ENCODE measurements at places on chromosomes 2 and 18.

GRCh38 chr2:24915796-24916195 lies 4.2 kb downstream of the ADCY3 start:
- DNase-seq, result no peak

DNA sequence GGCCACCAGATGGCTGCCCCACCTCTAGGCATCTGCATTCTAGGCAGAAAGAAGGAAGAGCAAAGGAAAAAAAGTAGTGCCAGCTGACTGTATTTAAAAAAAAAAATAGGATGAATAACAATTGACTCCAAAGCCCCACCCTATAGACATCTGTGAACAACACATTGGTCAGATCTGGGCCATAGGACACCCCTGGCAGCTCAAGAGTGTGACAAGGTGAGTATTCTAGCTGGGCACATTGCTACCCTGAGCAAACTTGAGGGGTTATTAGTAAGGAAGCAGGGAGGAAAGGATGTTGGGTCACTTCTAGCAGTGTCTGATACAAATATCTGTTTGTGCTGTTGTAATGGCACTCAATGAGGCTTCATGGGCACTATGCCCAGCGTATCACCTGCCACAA lies 58.6 kb upstream of the NPAS2 start:
- DNase-seq, result no peak

- DNase-seq, result peak; percentile 72
These were observed 7.2 kb upstream of the PROC start for GRCh38 chr2:127410871-127411652.

- DNase-seq, result no peak
These were observed 7.2 kb upstream of the SEMA4C start for GRCh38 chr2:96877042-96877451.

DNA sequence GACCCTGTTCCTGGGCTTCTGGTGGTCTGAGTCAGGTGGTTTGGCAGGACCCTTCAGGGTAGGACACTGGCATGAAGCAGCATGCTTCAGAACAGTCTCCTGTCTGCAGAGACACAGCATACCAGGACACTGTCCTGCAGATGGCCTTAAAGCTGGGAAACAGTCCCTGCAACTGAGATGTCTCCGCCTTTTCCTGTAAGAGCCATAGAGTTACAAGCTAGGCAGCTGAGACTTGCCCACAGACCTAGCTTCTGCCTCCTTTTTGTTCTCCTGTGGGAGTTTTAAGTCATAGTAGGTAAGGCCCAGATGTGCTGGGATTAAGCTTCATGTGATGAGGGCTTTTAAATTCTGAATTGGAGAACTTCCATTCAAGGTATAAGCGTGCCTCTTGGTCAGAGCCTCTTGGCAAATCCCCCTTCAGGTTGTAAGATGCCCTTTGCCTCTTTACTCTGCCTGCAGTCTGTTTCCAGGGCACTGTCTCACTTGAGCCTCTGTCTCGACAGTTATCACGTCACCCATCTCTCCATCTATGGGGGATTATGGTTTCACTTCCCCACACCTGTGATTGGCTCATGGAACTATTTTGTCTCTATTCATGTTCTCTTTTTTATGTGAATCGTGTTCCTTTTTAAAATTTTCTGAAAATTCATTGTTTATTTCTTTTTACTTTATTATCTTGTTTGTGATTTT lies 51.8 kb downstream of the COA5 start:
- DNase-seq, result no peak

DNA sequence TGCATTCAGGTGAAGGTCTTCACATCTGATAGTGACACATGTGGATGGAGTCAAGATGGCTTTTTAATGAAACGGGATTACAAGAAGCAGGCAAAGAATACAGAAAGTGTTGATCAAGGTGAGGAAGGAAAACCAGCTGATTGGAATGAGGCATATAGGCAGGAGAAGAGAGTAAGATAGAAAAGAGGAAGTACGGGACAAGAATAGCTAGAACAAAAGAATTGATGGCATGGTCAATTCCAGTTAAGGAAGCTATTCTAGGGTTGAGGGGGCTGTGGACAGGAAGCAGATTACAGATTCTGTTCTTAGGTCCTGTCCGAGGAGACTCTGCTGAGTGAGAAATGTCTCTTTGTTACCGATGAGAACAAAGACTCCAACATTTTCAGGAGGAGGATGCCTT lies 13.2 kb upstream of the NCK2 start:
- no peak for DNase-seq

DNA sequence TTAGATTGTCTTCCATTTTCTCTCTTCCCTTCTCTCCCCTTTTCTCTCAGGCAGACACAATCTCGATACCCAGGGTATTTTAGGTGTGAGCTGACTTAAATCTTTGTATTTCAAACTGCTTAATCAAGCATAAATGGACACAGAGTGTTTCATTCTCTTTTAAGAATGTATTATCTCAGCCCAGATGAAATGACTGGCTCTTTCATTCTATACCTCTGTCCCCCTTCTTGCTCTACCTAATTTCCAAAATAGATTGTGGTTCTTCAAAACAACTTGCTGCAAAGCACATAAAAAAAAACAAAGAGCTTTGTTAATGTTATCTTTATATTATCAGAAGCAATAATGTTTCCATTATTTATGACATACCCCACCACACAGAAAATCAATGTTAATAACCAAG lies 514.6 kb downstream of the ERBB4 start:
- DNase-seq, result no peak

DNA sequence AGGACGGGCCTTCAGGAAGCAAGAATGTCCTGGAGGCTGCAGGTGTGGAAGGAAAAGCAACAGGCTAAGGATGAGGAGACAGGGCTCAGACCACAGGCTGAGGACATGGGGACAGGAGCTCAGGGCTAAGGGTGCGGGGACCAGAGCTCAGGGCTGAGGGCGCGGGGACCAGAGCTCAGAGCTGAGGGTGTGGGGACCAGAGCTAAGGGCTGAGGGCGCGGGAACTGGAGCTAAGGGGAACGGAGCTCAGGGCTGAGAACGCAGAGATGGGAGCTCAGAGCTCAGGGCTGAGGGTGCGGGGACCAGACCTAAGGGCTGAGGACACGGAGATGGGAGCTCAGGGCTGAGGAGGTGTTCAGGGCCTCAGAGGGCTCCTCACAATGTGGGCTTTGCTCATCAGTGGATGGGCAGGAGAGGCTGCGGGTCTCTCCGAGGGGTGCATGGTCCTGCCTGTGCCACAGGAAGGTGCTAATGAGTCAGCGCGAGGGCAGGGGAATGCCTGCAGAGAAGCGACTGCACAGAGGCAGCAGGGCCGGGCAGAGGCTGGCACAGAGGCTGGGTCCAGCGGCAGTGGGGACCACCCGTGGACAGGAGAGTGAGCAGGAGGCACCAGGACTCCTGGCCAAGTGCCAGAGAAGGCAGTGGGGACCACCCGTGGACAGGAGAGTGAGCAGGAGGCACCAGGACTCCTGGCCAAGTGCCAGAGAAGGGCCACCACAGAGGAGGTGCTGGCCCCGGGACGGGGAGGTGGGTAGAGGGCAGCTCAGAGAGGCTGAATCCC lies 271.7 kb downstream of the TWIST2 start:
- no peak for DNase-seq

- no peak for DNase-seq
These were observed 443.5 kb downstream of the XIRP2 start for GRCh38 chr2:167331636-167332232.

DNA sequence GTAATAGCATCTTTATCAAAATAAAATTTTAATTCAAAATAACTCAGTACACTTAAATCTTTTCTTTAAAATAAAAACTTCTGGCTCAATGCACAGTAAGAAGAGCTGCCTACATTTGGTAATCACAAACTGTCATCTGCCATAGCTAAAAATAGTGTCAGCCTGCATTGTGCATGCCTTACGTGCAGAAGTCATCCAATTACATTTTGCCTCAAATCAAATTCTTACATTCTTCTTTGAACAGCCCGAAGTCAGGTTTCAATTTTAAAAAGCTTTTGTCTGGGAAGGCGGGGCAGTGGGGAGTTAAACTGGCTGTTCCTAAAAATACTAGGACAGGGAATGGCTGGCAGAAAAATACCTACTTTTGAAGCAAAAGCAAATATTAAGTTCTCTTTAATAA lies 51.1 kb downstream of the RTN4 start:
- DNase-seq, result peak; percentile 43

DNA sequence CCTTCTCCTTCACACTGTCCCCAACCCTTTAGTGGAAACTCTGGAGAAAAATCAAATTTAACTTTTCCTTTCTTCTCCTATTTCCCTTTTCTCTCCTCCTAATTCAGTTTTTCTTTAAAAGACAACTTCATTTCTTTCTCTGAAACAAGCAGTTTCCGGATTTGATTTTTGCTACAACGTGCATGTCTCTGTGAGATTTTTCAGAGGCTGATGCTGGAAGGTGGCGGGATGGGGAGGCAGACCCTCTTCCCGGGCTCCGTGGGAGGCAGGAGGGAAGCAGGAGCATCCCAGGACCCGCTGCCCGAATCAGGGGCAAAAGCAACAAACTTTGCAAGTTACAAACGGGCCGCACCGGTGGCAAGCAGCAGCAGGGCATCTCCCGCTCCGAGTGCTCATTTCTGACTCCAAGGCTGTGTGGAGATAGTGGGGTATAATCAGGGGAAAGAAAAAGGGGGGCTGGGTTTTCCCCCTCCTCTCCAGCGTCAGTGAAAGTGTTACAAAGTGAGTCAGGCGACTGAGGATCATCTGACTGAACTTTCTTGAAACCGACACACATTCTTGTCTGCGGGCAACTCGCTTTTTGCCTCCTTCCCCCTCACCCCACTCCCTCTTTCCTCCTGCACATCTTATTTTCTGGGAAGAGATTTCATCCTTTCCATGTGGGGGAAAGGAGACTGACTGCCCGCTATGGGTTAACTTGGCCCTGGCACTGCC lies 6.4 kb downstream of the ZEB2 start:
- no peak for DNase-seq

- DNase-seq, result no peak
These were observed 6.5 kb downstream of the DIPK1C start for GRCh38 chr18:74450626-74451025.

GRCh38 chr2:37378411-37378810 lies 34.0 kb downstream of the QPCT start:
- peak; percentile 86 for DNase-seq

DNA sequence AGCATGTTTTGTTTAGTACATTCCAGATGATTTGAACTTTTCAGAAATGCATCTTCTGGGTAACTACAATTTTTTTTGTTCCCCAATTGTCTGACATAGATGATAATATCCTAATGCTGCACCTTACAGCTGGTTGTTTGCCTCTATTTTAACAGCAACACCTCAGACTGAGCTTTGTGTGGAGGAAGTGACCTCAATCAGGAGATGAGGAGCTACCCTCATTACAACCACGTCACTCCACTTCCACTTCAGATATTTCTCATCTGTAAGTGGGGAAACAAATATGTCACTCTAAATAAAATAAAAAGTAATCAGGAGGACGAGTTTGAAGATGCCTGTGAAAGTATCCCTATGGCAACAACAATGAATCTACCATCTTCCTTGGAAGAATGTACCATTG lies 12.1 kb upstream of the SRSF7 start:
- DNase-seq, result no peak

GRCh38 chr2:41605311-41605710 lies 442.5 kb upstream of the PKDCC start:
- DNase-seq, result no peak

GRCh38 chr2:121788685-121789084 lies 33.2 kb downstream of the TSN start:
- DNase-seq, result no peak

- no peak for DNase-seq
These were observed 5.8 kb downstream of the SH3RF3 start for GRCh38 chr2:109134741-109135358.

DNA sequence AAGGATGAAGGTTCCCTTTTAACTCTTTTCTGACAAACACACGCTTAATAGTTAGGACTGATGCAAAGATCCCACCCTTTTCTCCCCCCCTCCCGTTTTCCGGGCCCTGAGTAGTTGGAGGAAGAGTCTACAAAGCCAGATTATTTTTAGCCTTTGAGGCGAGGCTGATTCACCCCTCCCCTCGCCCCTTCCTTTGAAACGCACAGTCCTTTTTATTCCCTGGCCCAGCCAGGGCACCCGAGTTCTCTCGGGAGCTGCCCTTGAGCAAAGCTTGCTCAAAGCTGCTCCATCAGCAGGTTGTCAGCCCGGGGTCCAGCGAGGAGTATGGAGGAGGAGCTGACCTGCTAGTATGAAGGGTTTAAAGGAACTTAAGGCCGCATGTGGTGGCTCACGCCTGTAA lies 47.1 kb upstream of the SPRED2 start:
- DNase-seq, result no peak

DNA sequence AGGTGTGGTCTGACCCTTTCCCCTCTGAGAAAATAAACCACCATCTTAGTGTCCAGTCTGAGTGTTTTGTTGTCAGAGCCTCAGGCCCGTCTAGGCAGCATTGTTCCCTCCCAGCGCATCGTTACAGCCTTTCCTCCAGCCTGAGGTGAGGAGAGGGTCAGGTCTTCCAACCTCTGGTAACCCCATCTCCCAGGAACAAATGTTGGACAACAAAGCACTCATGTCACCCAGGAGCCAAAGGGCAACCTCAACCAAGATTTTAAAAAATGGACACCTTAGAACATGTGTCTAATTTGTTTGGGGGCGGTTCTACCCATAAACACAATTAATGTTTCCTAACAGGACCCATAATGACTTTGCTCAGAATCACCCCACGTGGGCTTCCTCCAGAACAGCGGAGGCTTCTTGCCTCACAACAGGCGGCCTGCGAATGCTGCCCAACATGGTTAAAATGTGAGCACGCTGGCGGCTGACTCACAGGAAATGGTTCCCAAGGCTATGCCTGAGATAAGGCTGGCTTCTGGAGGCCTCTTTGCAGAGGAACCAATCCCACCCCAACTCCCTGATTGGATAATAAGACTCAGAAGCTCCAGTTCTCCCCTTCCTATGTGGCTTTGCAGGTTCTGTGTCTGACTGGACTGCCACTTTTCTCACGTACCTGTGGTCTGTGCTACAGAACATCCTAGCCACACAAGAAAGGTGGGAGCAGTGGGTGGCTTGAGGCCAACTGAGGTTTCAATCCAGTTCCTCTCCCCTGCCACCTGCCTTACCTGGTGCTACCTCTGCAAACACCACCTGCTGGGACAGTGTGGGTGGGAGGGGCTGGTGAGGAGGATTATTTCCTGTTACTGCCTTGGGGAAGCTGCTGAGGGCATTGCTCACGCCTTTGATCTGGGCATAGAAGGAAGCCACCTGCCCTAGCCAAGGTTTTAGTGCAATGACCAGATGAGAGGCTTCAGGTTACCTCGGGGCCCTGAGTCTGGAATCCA lies 108.8 kb downstream of the B3GNT2 start:
- DNase-seq, result no peak

DNA sequence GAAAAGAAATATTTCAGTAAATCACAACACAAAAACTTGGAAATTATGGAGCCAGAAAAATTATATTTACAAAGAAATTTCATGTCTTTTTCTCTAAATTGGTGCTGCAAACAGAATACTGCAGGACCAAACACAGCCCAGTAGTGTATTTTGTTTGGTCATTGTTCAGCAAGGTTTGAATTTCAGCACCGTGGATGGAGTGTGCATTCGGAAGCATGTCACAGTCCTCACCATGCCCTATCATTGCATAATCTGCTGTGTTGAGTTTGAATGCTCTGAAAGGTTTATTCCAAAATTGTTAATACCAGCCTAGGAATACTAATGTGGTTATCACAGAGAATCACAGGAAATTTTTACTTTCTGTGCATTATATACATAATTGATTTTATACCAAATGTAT lies 296.7 kb downstream of the METTL4 start:
- DNase-seq, result no peak
